Jurkat, Clone E6-1 (cell line): ENCODE measurements at places on chromosomes 5 and 9.

DNA sequence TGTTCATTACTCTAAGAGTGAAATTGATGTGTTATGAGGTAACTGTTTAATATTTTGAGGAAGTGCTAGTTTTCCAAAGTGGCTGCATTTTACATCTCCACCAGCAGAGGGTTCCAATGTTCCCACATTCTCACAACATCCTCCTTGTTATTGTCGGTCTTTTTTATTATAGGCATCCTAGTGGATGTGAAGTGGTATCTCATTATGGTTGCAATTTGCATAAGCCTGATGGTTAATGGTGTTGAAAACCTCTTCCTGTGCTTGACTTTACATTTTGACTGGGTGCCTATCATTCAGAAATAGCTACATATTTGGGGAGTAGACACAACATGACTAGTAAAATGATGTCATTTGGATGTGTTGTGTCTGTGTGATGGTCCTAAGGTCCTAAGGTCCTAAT lies 143.6 kb downstream of the MRPS30 start:
- peak; percentile 39 for DNase-seq

DNA sequence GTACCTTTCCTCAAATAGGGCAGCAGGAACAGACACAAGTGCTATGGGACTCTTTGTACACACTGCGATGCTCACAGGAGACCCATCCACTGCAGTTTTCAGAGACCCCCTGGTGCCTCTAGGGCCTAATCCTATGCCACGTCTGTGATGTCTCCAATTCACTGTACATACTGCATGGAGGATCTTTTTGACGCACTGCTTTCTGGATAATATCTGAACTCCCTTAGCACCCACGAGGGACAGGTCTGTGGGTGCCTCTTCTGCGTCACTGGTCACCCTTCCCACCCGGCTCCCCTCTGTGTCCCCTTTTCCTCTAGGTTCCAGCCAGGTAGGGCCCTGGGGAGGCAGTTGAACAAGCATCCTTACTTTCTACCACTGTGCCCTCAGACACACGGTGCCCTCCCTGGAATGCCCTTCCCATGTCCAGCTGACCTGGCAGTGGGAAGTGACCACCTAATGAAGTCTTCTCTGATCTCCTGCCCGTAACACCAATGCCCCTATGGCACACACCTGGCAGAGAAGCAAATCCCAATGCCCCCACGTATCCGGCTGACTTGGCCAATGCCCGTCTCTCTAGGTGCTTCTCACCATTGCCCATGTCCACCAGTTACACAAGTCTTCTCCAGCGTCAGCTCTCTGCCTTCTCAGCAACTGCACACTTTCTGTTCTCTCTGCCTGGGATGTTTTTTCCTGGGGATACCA lies 41.5 kb downstream of the FOXI1 start:
- DNase-seq, result no peak

DNA sequence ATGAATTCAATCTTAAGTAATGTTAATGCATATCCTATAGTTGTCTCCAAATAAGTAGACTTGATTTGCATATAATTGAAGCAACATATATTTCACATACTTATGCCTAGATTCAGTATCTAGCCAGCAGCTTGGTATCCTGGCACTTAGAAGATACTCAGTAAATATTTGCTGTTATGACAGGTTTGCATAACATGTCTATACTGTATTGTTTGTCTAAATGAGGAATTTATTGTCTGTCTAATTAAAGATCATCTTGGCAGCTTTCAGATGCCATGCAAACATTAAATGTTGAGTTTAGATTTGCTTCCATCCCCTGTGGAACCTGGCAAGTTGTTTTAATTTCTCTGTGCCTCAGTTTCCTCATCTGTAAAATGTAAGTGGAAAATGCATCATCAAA lies 9.4 kb downstream of the IQGAP2 start:
- DNase-seq, result no peak

- no peak for DNase-seq
Observed at GRCh38 chr5:58046371-58046770, 413.5 kb downstream of the PLK2 start.

- peak; percentile 54 for DNase-seq
Observed at GRCh38 chr9:132216861-132217619, 55.2 kb downstream of the NTNG2 start.

GRCh38 chr9:137454597-137455358 lies 4.4 kb downstream of the NSMF start:
- DNase-seq, result no peak

DNA sequence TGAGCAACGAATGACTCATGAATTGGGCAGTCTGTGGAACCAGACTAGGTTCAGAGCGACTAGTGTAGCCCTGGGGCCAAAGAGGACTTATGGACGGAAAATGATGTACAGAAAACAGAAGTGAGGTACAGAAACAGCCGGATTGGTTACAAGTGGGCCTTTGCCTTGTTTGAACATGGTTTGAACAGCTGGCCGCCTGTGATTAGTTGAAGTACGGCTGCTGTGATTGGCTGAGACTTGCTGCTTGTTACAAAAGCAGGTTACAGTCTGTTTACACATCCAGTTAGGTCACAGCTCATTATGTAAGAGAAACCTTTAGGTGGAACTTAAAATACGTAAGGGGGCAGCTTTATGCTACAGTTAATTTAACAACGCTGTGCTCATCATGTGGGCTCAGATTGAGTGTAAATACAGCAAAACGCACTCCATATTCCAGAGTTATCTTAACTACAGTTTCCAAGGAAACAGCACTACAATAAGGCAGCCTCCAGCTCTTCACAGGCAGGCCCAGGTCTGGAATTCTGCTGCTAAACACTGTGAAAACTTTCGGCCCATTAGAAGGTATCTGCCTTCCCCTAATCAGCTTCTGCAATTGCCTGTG lies 6.5 kb downstream of the AMACR start:
- no peak for DNase-seq

DNA sequence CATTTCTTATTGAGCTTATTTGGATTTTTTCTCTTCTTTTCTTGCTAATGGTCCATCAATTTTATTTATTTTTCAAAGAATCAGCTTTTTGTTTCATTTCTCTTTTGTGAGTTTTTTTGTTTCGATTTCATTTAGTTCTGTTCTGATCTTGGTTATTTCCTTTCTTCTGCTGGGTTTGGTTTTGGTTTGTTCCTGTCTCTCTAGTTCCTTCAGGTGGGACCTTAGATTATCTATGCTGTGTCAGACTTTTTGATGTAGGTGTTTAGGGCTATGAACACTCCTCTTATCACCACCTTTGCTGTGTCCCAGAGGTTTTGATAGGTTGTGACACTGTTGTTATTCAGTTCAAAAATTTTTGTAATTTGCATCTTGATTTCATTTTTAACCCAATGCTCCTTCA lies 119.8 kb downstream of the GABRG2 start:
- no peak for DNase-seq

DNA sequence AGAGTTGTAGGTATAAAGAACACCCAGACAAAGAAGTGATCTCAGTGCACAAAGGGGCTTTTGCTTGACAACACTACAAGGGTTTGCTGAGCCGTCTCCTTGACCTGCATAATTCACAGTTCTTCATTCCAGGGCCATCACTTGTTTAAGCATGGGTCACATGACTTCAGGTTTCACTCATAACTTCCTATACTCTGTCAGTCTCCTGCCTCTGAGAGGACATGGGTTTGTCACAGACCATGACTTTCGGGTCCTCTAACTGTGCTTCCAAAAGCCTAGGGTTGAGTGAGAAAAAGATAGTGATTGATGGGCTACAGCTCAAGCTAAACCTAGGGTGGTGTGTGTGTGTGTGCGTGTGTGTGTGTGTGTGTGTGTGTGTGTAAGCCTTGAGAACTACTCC lies 166.4 kb downstream of the CDH6 start:
- DNase-seq, result no peak
